ENCODE measurements at places on chromosomes 6 and 20.
A peak's percentile ranks its signal among the peaks of the same experiment; 100 is the strongest.

GRCh38 chr6:139752086-139752485, 377.6 kb upstream of the CITED2 start:
- no peak for DNase-seq

- DNase-seq: no peak
These were observed 41.1 kb upstream of the GTSF1L start for GRCh38 chr20:43767686-43768474.

- DNase-seq: no peak
These were observed 44.7 kb downstream of the OR2B6 start for GRCh38 chr6:28001751-28002150.

DNA sequence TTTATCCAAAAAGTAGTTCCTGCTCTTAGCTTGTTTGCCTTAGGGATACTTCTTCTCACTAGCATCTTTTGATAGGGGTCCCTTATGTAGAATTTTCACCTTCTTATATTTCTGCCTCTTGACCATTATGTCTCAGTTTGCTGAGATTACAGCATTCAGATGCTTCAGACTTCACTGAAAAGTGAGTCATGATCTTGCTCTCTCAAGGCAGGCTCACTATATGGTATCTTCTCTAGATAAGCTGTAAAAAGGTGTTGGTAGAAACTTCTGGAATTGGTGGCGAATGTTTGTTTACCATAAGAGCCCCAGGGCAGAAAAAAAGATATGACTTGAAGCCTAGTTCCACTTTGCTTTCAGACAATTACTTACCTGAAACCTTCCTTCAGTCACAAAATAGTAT, 19.7 kb downstream of the GTPBP2 start:
- no peak for DNase-seq

- DNase-seq: no peak
These were observed 543.6 kb upstream of the CITED2 start for GRCh38 chr6:139917951-139918630.

DNA sequence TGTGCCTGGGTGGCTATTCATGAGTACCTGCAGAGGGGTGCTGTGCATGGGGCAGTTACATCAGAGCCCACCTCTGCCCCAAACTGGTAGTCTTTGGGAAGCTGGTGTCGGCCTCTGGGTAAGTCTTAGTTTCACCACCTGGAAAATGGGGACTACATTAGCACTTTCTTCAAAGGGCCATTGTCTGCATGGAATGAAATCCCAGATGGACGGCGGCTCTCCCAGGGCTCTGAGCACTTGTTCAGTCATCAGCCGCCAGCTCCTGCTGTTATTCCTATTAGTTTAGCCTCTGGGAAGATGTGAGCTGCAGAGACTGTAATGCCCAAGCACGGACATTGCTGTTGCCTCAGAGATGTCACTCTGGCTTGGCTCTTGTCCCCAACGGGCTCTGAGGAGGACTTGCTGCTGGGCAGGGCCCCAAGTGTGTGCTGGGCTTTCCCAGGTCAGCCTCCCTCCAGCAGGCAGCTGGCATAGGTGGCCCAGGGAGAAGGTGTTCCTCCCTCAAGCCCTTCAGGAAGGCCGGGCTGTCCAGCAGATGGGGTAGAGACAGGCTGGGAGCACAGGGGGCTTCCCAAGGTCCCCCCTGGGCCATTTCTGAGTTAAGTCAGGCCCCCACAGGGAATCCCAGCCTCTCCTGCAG, 268.3 kb downstream of the TFAP2C start:
- DNase-seq: no peak

DNA sequence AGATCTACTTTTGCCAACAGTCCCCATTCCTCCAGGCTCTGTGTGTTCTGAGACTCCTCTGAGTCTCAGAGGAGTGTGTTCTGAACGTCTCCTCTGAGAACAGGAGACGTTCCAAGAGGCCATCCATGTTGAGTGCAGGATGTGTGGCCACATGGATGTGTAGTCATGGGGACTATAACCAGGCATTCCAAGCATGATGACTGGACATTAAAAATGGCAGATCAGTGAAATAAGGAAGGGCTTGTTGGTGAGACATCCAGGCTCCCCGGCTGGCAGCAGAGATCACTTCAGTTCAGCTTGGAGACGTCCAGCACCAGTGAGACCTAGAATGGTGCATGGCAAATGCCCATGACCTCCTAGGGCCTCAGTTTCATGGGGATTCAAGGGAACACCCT, 34.3 kb upstream of the POU5F1 start:
- no peak for DNase-seq

DNA sequence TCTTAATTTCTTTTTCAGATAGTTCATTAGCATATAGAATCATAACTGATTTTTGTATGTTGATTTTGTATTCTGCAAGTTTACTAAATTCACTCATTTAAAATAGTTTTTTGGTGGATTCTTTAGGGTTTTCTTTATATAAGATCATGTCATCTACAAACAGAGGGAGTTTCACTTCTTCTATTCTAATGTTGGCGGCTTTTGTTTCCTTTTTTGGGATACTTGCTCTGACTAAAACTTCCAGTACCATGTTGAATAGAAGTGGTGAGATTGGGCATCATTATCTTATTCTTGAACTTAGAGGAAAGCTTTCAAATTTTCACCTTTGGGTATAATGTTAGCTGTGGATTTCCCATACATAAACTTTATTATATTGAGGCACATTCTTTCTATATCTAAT, 296.9 kb downstream of the BCKDHB start:
- peak; percentile 50 for DNase-seq

DNA sequence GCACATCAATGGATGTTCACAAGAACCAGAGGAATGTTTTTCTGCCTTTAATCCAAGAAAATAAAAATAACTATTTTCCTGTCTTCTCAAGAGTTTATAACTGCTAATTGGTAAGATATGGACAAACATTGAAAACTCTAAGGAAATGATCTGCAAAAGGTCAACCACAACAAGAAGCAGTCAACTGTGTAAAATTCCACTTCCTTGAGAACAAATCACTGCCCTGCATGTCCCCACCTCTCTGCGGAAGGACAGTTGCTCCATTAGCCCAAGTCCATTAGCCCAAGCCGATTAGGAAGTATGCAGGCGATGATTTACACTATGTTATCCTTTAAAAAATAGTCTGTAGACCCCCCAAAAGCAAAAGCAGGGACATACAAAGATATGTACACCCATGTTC, 27.6 kb downstream of the SLC22A23 start:
- DNase-seq: no peak

- DNase-seq: peak; percentile 83
These were observed 39.4 kb upstream of the ENPP4 start for GRCh38 chr6:46090115-46091079.

DNA sequence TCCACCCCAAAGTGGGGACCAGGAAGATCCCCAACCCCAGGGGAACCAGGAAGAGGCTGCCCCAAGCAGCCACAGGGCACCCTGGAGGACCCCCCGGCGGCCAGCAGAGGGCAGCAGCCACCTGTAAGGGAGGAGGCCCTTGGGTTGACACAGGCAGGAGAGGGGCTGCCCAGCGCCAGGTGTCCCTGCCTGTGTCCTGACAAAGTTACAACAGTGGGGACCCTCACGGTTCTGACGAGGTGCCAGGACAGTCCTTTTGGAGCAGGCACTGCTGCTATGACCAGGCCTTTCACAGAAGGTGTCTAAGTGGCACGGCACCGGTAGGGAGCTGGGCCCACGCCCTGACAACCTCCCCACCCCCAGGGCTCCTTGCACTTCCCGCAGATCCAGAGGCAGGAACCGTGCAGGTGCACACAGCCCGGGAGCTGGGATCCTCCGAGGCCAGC, 176.7 kb downstream of the BMP7 start:
- peak; percentile 83 for DNase-seq

DNA sequence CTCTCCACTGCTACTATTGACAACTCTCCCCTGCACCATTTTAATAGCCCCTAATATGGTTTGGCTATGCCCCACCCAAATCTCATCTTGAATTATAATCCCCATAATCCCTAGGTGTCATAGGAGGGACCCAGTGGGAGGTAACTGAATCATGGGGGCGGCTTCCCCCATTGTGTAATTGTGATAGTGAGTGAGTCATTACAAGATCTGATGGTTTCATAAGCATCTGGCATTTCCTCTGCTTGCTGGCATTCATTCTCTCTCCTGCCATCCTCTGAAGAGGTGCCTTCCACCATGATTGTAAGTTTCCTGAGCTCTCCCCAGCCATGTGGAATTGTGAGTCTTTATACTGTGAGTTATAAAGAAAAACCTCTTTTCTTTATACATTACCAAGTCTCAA, 74.1 kb upstream of the TCF21 start:
- no peak for DNase-seq

- no peak for DNase-seq
These were observed 202.1 kb upstream of the SNX9 start for GRCh38 chr6:157620944-157621343.
